ENCODE measurements at places on chromosomes 7 and 10. TPM values are rescaled to one million over a fixed set of nuclear protein-coding genes. Genes with fewer than 3 reads are reported as not detected.

DNA sequence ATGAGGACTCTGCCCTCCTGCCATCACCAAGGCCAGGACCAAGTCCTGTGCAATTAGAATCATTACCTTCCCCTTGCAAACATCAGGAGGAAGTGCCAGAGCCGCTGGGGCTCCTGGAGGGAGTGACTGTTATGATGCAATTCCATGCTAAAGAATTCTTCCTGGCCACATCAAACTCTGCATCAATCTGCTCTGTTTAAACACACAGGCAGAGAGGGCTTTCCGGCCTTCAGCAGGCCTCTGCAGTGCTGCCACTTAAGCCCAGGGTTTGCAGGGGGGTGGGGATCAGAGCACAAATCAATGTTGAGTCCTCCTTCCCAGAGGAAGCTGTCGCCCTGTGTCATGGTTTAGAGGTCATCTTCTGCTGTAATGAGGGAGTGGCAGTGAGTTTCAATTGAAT lies 58.1 kb downstream of the CTBP2 start:
- no peak for DNase-seq

DNA sequence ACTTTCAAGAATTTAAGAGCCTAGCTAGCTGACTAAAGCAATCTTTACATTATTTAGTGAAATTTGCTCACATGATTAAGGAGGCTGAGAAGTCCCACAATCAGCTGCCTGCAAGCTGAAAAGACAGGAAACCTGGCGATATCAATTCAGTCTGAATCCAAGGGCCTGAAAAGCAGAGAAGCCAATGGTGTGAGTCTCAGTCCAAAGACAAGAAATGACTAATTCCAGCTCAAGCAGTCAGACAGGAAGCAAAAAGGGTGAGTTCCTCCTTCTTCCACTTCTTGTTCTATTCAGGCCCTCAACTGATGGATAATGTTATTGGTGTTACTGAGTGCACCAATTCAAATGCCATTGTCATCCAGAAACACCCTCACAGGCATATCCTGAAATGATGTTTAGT lies 1231.6 kb upstream of the CELF2 start:
- DNase-seq = no peak

- DNase-seq = no peak
Observed at GRCh38 chr7:49327155-49327554, 402.8 kb downstream of the CDC14C start.

DNA sequence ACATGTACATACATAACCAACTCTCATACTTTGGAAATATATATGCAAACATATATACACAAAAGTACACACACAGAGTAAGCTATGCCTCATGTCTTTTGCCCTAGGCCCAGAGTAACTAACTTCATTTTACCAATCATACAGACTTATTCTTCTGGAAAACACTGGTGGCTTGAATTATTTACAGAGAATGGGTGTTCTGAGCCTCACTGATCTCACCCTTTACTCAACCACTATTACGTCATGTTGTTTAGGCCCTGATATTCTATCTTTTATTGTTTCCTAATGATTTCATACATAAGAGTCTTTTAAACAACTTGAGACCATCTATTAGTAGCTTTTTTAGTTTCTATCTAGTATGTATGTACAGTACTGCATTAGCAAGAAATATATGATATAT lies 43.0 kb downstream of the ANK3 start:
- DNase-seq = no peak

DNA sequence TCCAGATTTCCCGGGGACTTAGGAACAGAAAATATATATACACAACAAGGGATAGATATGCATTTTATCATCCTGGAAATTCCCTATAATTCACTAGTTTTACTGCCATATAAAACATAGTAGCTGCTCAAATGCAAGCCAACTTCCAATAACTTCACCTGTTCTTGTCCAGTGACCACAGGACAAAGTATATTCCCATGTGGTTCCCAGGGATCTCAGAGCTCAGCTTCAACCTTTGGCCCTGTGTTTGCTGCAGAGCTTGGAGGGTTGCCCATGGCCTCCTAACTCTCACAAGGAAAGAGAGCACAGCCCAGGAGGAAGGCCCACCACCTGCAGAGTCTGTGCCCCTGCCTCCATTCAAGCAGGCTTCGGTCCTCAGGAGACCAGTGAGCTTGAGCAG lies 4.5 kb upstream of the DRGX start:
- DNase-seq = no peak

GRCh38 chr7:15313361-15313760 lies 248.5 kb downstream of the AGMO start:
- DNase-seq = no peak

NEUROG3 gene
- total RNA-seq = not detected

TSPAN15 gene
- total RNA-seq = 23.4 TPM

Data from skin of body (tissue), 3 donors.